Activated naive CD4-positive, alpha-beta T cell treated with anti-CD3 and anti-CD28 coated beads for 36 hours (primary cell): ENCODE measurements at places on chromosomes 13 and 19. TPM values are rescaled to one million over a fixed set of nuclear protein-coding genes. Genes with fewer than 3 reads are reported as not detected.
A peak's percentile ranks its signal among the peaks of the same experiment; 100 is the strongest.

DNA sequence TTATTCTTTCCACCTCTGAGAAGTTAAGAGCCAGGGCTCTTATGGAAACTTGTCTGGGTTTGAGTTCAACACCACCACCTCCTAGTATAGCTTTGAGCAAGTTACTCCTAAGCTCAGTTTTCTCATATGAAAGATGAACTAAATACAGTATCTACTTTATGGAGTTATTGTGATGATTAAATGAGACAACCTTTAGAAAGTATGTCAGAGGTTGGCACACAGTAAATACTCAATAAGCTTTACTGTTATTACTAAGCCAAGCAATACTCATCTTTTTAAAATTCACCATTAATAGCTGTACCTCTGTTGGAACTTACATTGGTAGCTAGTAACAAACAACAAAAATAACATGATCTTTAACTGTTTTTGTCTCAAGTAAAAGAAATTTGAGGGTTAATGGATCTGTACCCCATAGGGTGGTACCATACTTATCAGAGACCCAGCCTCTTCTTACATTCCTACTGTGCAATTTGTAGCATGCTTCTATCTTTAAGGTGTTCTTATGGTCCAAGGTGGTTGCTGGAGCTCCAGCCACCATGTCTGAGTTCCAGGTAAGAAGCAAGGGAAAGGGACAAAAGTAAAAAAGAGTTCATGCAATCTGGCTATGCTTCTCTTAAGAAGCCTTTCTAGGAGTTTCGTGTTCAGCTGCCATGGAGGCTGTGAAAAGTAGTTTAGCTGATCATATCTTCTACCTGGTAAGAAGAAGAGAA is 24.1 kb upstream of the NDFIP2 start:
- no peaks in the 10 kb centered on the region for H3K27me3 ChIP-seq
- H3K36me3 ChIP-seq = no peaks in the 10 kb centered on the region
- no peak overlapping the region for H3K27ac ChIP-seq

DNA sequence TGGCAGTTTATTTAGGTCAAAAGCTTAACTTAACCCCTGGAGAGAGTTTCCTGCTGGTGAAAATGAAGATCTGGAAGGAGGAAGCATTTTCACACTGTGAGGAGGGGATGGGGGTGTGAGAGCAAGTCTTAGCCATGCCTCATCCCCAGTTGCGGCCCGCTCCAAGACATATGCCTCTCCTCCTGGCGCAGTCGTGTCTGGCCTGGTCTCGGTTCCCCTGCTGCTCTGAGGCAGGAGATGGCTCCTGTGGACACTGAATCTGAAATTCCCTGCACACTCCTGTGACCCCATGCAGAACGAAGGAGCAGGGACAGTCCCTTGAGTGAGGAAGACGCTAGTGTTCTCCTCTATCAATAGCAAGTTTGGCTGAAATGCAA is 360 bp upstream of the ZNF69 start:
- no peak overlapping the region for H3K27ac ChIP-seq
- peaks cover 16% of the 10 kb centered on the region for H3K4me1 ChIP-seq
- DNase-seq = no peak
- H3K4me3 ChIP-seq = peak overlapping the region; percentile 78

- DNase-seq = no peak
- peaks cover 22% of the 10 kb centered on the region for H3K4me1 ChIP-seq
- no peaks in the 10 kb centered on the region for H3K27me3 ChIP-seq
- H3K36me3 ChIP-seq = no peaks in the 10 kb centered on the region
- H3K4me3 ChIP-seq = no peak overlapping the region
Measured at GRCh38 chr13:40232311-40233040, 434.0 kb downstream of the FOXO1 start.

DNA sequence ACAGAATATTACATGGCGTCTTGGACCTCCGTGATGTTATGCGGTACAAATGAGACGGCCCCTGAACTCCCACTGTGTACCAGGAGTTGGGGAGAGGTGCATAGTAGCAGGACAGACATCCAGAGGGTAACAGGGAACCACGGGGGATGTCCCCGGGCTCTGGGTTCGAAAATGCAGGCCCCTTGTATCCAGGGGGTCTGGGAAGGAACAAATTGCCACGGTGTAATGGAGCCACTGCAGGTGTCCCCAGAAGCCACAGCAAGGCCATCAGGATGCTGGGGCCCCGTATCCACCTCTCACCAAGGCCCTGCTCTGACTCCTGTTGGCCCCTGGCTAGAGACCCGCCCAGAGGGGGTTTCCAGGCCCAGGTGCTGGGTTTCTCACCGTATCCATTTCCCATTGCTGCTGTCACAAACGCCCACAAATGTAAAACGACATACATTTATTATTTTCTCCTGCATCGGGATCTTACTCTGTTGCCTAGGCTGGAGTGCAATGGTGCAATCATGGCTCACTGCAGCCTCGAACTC is 77.8 kb downstream of the INSR start:
- no peaks in the 10 kb centered on the region for H3K27me3 ChIP-seq
- peak overlapping the region; percentile 18 for H3K27ac ChIP-seq
- no peak overlapping the region for H3K4me3 ChIP-seq
- peaks cover 39% of the 10 kb centered on the region for H3K4me1 ChIP-seq

GRCh38 chr19:49338023-49338677 is 2.9 kb downstream of the CD37 start:
- no peaks in the 10 kb centered on the region for H3K27me3 ChIP-seq
- peaks cover 52% of the 10 kb centered on the region for H3K4me1 ChIP-seq
- peaks cover 34% of the 10 kb centered on the region for H3K36me3 ChIP-seq
- peak overlapping the region; percentile 41 for H3K27ac ChIP-seq
- no peak for DNase-seq

DNA sequence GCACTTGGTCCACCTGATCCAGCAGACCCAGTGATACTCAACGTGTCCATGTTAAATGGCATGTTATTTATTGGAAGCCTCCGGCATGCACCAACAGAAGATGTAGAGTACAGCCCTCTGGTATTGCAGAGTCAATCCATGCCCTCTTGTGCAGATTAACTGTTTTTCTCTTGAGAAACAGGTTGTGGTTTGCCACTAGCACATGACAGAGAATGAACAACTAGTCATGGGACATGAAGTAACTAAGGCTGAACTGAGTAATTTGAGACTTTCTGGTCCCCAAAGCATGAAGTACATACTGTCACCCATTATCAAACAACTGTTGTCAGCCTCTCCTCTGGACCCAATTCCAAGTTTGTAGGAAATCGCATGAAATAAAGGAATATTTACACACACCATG is 3.2 kb downstream of the ZNF562 start:
- DNase-seq = no peak
- peaks cover 40% of the 10 kb centered on the region for H3K4me1 ChIP-seq
- no peaks in the 10 kb centered on the region for H3K27me3 ChIP-seq
- H3K36me3 ChIP-seq = peaks cover 76% of the 10 kb centered on the region

- no peaks in the 10 kb centered on the region for H3K36me3 ChIP-seq
- H3K4me1 ChIP-seq = peaks cover 23% of the 10 kb centered on the region
- no peaks in the 10 kb centered on the region for H3K27me3 ChIP-seq
- DNase-seq = no peak
- peak overlapping the region; percentile 60 for H3K4me3 ChIP-seq
Measured at GRCh38 chr19:13208672-13209483, 58.7 kb downstream of the IER2 start.

DNA sequence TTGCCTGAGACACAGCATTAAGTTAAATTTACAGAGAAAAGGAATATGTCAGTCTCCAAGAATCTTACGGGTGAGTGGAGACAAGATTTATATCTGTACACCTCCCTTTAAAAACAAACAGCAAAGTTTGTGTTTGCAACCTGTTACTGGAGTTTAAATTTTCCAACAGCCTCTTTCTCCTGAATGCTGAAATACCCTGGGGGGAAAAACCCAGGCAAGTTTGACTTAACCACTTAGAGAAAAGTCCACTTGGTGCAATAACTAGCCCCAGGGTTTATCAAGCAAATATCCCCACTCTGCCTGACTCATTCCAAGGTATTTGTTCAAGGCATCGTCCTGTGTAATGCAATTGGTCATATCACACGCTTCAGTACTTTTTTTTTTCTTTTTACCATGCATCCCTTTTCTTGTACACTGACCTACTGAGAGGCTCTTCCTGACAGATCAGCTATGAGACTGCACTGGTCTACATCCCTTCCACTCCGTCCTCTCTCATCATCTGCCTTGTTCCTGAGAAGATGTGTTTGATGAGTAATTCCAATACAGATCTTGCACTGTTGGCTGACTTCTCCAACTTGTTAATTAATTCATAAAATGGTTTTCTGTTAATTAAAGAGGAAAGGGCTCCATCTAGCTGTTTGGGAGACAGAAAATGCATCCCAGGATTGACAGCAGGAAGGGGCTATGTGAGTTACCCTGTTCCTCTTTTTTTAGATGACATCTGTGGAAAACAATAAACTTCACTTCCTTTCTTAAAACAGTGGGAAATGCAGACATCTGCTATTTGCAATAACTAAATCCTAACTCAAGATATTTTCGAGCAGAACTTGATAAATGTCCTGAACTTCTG is 212.5 kb upstream of the IRS2 start:
- no peak overlapping the region for H3K4me3 ChIP-seq
- H3K27me3 ChIP-seq = peaks cover 4% of the 10 kb centered on the region
- no peak for DNase-seq
- H3K4me1 ChIP-seq = no peaks in the 10 kb centered on the region

The NOVA2 gene
- total RNA-seq = not detected

The CEACAM7 gene
- not detected for total RNA-seq

The RNF17 gene
- total RNA-seq = not detected

The PSPN gene
- total RNA-seq = 1.9 TPM
